Tibial artery (tissue), 4 donors: ENCODE measurements at places on chromosomes 4 and X.

DNA sequence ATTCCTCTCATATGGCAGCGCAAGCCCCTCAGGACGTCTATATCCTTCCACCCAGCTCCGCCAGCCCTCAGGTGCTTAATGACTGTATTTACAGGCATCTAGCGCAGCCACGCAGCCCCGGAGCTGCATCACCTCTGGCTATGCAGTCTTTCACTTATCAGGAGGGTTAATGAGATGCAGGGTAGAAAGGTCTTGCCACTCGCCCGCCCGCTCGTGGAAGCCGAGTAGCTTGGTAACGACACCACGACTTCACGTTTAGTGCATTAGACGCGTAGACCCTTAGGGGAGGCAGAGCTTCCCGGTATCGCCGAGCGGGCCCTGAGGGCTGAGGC, 1.5 kb upstream of the SLC16A2 start:
- no peak for DNase-seq

- DNase-seq: no peak
Measured at GRCh38 chr4:180636696-180637404, 1606.4 kb upstream of the TENM3 start.

DNA sequence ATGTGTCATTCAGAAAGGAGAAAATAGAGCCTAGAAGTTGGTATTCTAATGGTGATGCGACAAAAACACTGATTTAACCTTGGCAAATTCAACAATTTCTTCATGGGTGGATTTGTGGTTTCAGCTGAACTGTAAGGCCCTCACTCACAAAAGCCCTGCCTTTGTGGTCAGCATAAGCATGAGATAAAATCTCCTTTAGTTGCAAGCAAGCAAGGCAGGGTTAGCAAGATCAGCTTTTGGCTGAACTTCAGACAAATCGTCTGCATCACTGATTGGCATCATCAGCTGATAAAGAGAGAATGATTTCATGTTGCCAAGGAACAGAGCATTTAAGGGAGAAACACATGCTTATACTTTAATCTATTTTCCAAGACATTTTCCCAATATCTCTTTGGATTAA, 2582.2 kb downstream of the PCDH7 start:
- no peak for DNase-seq

- DNase-seq: no peak
Measured at GRCh38 chrX:23954396-23954795, 46.6 kb downstream of the CXorf58 start.

DNA sequence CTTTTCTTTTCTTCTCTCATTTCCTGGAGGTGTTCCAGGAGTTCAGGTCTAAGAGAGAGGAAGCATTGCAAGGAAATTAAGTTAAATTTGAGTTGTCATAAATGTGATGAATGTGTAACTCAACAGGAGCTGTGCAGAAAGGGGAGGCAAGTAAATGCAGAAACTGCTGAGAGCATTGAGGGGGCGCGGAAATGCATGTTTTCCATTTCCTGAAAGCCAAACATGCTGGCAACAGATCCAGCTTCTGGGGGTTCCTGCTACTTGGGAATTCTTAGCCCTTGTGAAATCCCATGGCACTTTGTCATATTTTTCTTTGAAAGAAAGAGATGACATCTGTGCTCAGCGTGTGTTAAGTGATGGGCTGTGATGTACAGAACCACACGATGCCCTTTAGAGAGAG, 33.8 kb upstream of the NAP1L5 start:
- no peak for DNase-seq

- peak; percentile 20 for DNase-seq
Measured at GRCh38 chrX:110944311-110944750, 148.7 kb upstream of the CHRDL1 start.

GRCh38 chrX:7542587-7543380, 300.2 kb upstream of the VCX start:
- DNase-seq: no peak

DNA sequence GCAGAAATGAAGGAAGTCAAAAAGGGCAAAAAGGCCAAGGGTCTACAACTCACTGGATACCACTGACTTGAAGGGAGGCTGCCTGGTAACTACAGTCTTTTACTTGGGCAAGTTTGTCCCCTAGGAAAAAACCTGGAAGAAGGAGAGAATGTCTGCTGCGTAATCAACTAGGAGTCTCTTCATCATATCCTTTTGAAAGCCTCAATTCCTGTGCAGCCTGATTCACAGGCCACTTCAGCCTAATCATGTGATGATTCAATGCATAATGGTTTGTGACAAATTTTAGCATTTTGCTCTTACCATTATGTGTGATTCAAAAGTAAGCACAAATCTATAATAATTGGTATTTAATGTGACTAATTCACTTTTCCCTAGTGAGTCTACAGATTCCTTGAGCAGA, 273.6 kb downstream of the FRMPD4 start:
- DNase-seq: no peak

GRCh38 chrX:153669901-153670731, 3.5 kb downstream of the PNCK start:
- no peak for DNase-seq

DNA sequence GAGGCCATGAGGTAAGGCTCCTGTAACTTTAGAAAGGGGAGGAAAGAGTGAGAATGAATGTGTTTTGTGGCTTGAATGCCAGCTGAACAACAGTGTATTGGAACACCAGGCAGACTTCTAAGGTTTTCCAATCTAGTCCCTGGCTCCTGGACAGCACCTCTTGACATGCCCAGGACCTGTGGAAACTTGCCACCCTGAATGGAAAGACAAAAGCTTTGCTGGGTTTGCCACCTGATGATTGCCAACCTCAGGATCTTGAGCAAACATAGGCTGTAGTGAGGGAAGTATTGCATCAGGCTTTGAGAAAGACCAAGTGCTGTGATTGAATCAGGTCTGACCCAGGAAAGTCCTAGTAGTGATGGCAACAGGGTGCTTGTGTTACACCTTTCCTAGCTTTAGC, 1393.1 kb upstream of the DIAPH2 start:
- no peak for DNase-seq

- no peak for DNase-seq
Measured at GRCh38 chr4:151690876-151691275, 69.9 kb downstream of the GATB start.

DNA sequence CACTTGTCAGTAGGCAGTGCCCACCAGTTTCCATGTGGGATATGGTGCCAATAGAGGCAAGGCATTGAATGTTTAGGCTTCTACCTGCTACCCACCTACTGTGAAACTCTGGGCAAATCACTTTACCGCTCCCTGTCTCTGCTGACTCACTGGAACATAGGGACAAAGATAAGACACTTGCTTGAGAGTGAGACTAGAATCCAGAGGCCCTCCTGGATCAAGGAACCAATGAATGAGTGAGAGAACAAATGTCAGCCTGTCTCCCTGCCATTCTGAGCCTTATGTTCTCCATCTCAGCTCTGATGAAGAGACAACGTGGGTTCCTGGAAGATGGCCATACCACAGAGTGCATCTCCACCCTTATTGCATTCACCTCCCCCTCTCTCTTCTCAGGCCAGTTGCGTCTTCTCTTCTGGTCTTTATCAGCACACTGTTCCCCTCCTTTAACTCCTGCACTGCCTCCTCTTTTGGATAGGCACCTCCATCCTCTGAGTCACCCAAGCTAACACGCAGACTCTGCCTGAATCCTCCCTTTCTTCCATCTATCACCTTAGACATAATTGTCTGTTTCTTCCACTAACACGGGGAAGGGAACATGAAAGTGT, 15.4 kb upstream of the PRRG3 start:
- DNase-seq: no peak
